Colonic mucosa (tissue), 4 donors: ENCODE measurements at places on chromosomes 1 and 21.

GRCh38 chr1:240722788-240723187, 110.8 kb upstream of the GREM2 start:
- no peak overlapping the region for H3K4me3 ChIP-seq
- no peaks in the 10 kb centered on the region for H3K36me3 ChIP-seq
- H3K27me3 ChIP-seq: no peaks in the 10 kb centered on the region
- H3K27ac ChIP-seq: no peak overlapping the region
- H3K4me1 ChIP-seq: no peaks in the 10 kb centered on the region
- DNase-seq: no peak

DNA sequence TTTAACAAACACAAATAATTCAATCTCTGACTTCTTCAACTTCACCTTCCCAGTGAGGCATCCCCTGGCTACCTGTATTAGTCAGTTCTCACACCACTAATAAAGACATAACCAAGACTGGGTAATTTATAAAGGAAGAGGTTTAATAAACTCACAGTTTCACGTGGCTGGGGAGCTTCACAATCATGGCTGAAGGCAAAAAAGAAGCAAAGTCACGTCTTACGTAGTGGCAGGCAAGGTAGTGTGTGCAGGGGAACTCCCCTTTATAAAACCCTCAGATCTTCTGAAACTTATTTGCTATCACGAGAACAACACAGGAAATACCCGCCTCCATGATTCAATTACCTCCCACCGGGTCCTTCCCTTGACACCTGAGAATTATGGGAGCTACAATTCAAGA, 478.5 kb downstream of the ADGRL2 start:
- H3K27me3 ChIP-seq: no peaks in the 10 kb centered on the region
- no peak overlapping the region for H3K4me3 ChIP-seq
- no peaks in the 10 kb centered on the region for H3K36me3 ChIP-seq
- H3K27ac ChIP-seq: no peak overlapping the region
- H3K4me1 ChIP-seq: no peaks in the 10 kb centered on the region

- H3K4me1 ChIP-seq: no peaks in the 10 kb centered on the region
- H3K27me3 ChIP-seq: peaks cover 3% of the 10 kb centered on the region
- DNase-seq: no peak
- no peak overlapping the region for H3K4me3 ChIP-seq
- no peak overlapping the region for H3K27ac ChIP-seq
- H3K36me3 ChIP-seq: no peaks in the 10 kb centered on the region
Observed at GRCh38 chr1:22339237-22339636, 112.4 kb upstream of the ZBTB40 start.

GRCh38 chr1:48414264-48414663, 57.7 kb downstream of the SPATA6 start:
- H3K4me3 ChIP-seq: no peak overlapping the region
- H3K27ac ChIP-seq: no peak overlapping the region
- H3K36me3 ChIP-seq: no peaks in the 10 kb centered on the region
